ENCODE measurements at places on chromosomes 11 and 22.

GRCh38 chr11:70948398-70948797, 304.0 kb downstream of the SHANK2 start:
- no peak overlapping the region for H3K27ac ChIP-seq
- H3K36me3 ChIP-seq, result no peaks in the 10 kb centered on the region
- no peak overlapping the region for H3K4me3 ChIP-seq
- H3K27me3 ChIP-seq, result no peaks in the 10 kb centered on the region
- no peak for DNase-seq
- H3K4me1 ChIP-seq, result no peaks in the 10 kb centered on the region

DNA sequence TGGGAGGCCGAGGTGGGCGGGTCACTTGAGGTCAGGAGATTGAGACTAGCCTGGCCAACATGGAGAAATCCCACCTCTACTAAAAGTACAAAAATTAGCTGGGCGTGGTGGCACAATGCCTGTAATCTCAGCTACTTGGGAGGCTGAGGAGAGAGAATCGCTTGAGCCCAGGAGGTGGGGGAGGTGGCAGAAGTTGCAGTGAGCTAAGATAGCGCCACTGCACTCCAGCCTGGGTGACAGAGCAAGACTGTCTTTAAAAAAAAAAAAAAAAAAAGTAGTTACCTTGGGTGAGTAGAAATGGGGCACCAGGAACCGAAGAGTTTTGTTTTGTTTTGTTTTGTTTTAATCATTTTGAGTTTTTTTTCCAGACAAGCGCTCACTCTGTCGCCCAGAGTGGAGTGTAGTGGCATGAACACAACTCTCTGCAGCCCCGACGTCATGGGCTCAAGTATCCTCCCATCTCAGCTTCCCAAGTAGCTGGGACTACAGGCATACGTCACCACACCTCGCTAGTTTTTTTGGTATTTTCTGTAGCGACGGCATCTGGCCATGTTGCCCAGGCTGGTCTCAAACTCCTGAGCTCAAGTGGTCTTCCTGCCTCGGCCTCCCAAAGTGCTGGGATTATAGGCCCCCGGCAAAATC, 15.8 kb downstream of the THAP12 start:
- H3K4me1 ChIP-seq, result peaks cover 1% of the 10 kb centered on the region
- no peaks in the 10 kb centered on the region for H3K27me3 ChIP-seq
- no peak overlapping the region for H3K27ac ChIP-seq
- H3K4me3 ChIP-seq, result no peak overlapping the region

- no peaks in the 10 kb centered on the region for H3K27me3 ChIP-seq
- H3K36me3 ChIP-seq, result no peaks in the 10 kb centered on the region
- H3K27ac ChIP-seq, result no peak overlapping the region
- no peak for DNase-seq
- H3K4me3 ChIP-seq, result no peak overlapping the region
These were observed 89.8 kb upstream of the LIN7C start for GRCh38 chr11:27596388-27596787.

- H3K27ac ChIP-seq, result no peak overlapping the region
- no peaks in the 10 kb centered on the region for H3K27me3 ChIP-seq
- H3K4me3 ChIP-seq, result no peak overlapping the region
- no peak for DNase-seq
These were observed 1369.9 kb upstream of the TENM4 start for GRCh38 chr11:80810695-80811094.

DNA sequence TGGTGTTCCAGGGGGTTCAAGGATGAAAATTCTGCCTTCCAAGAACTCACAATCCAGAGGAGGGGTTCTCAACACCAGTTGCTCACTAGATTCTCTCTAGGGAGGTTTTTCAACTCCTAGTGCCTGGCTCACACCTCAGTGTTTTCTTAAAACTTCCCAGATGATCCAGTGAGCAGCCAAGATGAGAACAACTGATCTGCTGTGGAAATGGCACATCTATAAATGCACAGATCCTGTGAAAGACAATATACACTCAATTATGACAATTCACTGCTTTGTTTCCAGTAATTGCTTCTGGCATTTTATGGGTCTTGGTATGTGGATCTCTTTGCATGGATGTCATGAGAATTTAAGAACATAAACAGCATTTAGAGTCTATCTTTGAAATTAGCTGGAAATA, 45.2 kb upstream of the PRSS23 start:
- no peaks in the 10 kb centered on the region for H3K27me3 ChIP-seq
- no peaks in the 10 kb centered on the region for H3K4me1 ChIP-seq
- no peak for DNase-seq
- no peaks in the 10 kb centered on the region for H3K36me3 ChIP-seq
- no peak overlapping the region for H3K4me3 ChIP-seq

DNA sequence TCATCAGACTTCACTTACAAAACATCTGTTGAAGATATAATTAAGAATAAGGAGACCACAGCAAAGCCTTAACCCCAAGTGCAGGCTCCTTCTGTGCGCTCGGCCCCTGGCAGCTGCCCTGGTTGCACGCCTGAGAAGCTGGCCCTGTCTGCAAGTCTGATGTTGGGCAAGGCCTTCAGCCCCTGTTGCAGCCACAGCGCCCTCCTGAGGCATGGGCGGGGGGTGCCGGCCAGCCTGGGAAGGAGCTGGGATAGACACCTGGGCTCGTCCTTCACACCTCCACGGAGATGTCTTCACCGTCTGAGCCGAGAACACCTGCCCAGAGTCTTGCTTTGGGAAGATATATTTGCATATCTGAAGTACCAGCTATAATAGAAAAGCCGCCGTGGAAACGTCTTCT, 104.1 kb downstream of the MPPED1 start:
- H3K36me3 ChIP-seq, result no peaks in the 10 kb centered on the region
- no peaks in the 10 kb centered on the region for H3K27me3 ChIP-seq
- no peaks in the 10 kb centered on the region for H3K4me1 ChIP-seq
- DNase-seq, result no peak
- no peak overlapping the region for H3K27ac ChIP-seq

DNA sequence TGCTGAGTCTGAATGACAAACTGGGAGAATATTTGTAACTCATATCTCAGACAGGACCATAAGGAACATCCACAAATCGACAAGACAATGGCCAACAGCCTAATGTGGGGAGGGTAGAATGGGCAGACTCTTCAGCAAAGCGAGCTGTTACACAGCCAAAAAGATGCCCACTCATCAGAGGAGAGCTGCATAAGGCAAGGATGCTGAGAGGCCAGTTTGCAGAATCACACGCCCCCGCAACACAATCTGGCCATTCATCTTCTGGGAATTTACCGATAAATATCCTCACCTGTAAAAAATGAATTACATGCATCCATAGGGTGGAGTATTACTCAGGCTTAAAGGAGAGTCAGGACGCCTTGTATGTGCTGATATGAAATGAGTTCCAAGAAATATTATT, 57.5 kb upstream of the SLC22A12 start:
- peaks cover 52% of the 10 kb centered on the region for H3K27me3 ChIP-seq
- H3K4me1 ChIP-seq, result peaks cover 2% of the 10 kb centered on the region
- no peak overlapping the region for H3K27ac ChIP-seq
- DNase-seq, result no peak
- H3K4me3 ChIP-seq, result no peak overlapping the region
- H3K36me3 ChIP-seq, result no peaks in the 10 kb centered on the region

- H3K4me1 ChIP-seq, result peaks cover 4% of the 10 kb centered on the region
- H3K27me3 ChIP-seq, result no peaks in the 10 kb centered on the region
These were observed 17.9 kb upstream of the FJX1 start for GRCh38 chr11:35600331-35600838.

GRCh38 chr11:123775289-123775688, 21.0 kb upstream of the OR6X1 start:
- H3K27ac ChIP-seq, result no peak overlapping the region
- no peaks in the 10 kb centered on the region for H3K27me3 ChIP-seq
- H3K4me3 ChIP-seq, result no peak overlapping the region
- no peaks in the 10 kb centered on the region for H3K36me3 ChIP-seq
- no peaks in the 10 kb centered on the region for H3K4me1 ChIP-seq
- DNase-seq, result no peak

DNA sequence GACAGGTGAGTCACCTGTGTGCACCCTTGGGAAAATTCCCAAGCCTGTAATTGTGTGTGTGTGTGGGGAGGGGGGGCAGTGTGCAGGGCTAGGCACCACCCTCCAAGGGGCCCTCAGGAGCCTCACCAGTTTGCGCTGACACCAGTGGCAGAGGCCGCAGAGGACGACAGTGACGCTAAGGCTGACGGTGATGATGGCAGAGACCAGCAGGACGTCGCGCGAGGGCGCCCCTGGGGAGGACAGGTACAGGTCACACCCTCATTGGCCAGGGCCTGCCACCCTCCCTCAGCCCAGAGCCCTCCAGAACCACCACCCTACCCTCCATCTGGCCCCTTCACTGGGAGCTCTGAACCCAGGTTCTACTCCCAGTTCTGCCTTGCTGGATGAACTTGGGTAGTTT, 24.9 kb downstream of the SYT7 start:
- H3K27me3 ChIP-seq, result peaks cover 76% of the 10 kb centered on the region
- no peak for DNase-seq
- H3K27ac ChIP-seq, result no peak overlapping the region

GRCh38 chr11:89381094-89381493, 110.1 kb downstream of the NOX4 start:
- H3K4me1 ChIP-seq, result peaks cover 5% of the 10 kb centered on the region
- H3K4me3 ChIP-seq, result no peak overlapping the region
- peak; percentile 98 for DNase-seq
- peak overlapping the region; percentile 77 for H3K27ac ChIP-seq
- no peaks in the 10 kb centered on the region for H3K27me3 ChIP-seq
- no peaks in the 10 kb centered on the region for H3K36me3 ChIP-seq

DNA sequence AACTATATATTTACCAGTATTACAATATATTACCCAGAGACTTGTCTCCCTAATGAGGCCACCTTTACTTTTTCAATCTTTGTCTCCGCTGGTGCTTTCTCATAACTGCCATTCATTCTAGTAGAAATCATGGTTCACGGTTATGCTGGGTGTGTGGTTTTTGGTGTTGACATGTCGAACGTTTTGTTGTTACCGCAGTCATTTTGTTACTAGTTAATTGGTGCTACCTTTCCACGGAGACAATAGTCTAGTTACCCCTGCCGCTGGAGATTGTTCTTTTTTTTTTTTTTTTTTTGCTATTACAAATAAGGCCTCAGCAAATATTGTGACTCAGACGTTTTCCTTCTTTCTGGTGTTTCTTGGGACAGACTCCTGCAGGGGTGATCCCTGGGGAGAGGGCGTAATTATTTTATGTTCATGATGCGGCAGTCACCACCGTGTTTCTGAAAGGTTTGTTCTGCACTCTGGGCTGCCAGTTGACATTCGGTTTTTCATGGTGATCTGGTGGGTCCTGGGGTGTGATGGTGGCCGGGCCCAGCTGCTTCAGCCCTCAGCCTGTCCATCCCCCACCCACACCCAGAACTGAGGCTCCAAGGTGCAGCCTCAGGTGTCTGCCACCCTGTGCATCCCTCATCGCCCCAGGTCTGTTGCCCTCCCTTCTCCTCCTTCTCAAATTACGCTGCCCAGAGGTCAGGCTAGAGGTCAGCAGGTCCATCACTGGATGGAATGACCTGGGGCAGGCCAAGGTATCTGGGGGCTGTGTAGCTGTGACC, 28.6 kb downstream of the LRP5 start:
- H3K4me3 ChIP-seq, result no peak overlapping the region
- peaks cover 27% of the 10 kb centered on the region for H3K4me1 ChIP-seq
- DNase-seq, result no peak

Data from IMR-90 (cell line).